ENCODE measurements at places on chromosomes 11 and 22.
A peak's percentile ranks its signal among the peaks of the same experiment; 100 is the strongest.

DNA sequence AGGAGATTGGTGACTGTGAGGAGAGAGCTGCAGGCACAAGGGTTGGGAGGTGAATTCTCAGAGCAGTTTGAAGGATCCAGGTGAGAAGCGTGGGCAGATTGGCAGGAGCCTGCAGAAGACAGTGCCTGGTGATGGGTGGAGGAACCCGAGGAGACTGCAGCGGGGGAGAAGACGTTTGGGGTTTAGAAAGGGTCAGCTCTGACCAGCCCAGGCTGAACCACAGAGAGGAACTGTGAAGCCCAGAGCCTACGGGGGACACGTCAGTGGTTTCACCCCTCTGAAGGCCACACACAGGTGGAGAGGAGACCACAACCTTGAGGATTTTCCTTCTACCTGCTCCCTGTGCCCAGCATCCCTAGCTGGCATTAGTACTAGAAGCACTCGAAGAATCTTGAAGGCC, 154.8 kb upstream of the TBCEL start:
- no peak for DNase-seq

- DNase-seq: no peak
These were observed 20.6 kb downstream of the MRPL23 start for GRCh38 chr11:1967641-1968225.

DNA sequence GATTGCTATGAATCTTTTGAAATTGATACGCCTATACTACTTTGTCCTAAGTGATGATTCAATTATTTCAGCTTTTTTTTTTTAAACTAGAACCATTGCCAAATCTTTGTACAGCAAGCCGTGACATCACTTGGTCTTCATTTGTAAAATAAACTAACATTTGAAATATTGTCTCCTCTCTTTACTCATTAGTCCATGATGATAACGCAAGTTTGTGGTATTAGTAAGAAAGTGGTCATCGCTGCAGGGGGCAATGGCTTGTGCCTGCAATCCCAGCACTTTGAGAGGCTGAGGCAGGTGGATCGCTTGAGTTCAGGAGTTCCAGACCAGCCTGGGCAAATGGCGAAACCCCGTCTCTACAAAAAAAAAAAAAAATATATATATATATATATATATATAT, 12.9 kb upstream of the ARHGAP42 start:
- DNase-seq: no peak

DNA sequence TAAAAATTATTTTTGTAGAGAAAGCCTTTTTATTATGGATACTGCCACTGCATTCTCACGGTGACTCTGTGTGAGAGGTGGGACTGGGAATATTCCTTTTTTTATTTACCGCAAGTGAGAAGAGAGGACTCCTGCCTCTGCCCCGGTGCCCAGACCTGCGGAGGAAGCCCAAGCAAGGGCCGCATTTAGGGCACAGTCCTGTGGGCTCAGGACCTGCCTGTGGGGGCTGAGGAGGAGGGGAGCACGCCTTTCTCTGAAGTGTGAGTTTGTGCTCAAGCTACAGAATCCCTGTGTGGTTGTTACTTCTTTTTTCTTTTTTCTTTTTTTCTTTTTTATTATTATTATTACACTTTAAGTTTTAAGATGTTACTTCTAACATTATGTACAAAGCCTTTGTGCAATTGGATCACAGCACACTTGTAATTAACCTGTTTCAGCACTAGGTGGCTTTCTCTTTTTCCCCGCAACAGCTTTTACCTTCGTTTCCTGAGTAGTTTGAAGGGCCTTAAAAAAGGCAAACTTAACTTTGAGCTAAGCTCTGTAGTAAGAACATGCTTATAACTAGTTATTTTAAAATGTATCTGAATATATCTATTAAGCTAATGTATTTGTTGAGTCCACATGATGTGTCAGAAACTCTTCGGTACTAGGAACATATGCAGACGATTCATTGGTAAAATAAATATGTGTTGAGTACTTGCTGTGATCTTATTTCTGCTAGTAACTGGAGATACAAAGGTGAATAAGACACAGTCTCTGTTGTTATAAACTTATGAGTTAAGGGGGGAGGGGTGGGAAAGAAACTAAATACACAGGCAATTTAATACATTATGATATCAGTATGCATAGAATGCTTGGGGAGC, 18.3 kb downstream of the AMOTL1 start:
- DNase-seq: peak; percentile 38

GRCh38 chr11:76131671-76132631, 74.4 kb downstream of the WNT11 start:
- DNase-seq: no peak

DNA sequence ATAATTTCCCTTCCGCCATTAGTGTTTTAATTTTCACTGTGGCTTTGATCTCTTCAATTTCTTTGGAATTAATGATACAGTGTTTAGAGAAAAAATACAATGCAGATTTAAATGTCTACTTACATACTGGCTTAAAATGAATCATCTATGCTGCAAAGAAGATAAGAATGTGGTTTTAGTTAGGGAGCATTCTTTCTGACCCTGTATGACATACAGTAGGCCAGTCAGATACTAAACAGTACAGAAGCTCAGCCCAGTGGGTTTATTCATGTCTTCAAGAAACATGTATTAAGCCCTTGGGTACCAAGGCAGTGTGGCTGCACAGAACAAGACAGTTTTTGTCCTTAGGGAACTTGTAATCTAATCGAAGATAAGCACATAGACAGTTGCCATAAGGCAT, 268.8 kb downstream of the DDX10 start:
- DNase-seq: no peak

DNA sequence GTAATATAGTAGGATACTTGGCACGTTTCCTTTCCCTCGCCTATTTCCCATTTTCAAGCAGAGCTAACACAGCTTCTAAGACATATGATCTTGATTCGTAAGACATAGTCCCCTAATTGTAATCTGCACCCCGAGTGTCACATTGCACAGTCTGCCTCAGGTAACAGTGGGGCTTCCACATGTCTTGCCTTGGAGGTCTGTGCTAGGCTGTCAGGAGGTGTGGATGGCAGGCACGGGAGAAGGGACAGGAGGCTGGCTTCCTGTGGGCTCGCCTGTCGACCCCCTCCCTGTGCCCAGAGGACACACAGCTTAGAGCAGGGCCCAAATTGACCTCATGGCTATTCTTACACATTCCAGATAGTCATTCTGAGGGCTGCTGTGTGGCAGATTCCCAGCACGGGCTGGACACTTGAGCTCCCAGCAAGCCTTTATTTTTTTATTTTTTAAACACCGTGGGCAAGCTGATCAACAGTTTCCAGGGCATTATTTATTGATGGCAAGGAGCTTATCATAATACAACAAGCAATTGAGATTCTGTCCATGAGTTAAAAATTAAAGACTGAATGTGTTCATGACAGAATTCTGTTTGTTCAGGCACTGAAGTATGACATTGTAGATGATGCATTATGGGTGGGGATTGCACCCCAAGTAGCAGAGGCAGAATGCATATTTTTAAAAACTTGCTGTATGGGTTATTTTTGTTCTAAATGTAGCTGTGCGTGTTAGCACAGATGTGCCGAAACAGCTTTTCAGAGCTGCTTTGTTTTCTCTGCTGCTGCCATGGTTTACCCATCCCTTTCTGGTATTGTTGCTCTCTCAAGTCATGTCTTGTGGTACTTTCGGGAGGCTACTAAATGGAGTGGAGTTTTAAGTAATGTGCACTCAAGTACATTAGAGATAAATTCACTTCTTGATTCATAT, 113.0 kb downstream of the ATXN10 start:
- DNase-seq: no peak

DNA sequence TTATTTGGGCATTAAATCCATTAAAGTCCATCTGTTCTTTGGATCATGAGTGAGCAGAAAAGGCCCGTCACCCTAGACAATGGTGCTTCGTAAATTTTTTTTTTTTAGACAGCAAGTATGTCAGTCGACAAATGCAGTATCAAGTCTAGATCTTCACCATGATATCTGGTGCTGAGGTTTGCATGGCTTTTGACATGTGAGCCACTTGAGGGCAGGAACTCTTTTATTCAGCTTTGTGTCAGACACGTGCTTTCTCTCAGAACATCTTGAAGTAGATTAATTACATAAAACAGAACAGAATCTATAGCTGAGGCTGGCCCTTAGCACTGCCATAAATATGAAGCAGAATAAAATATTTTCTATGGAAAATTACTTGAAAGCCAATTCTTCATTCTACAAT, 62.9 kb upstream of the CARD18 start:
- no peak for DNase-seq

GRCh38 chr11:70312401-70313357, 42.2 kb downstream of the PPFIA1 start:
- DNase-seq: no peak

GRCh38 chr11:75066061-75066460, 30.6 kb downstream of the OR2AT4 start:
- DNase-seq: no peak

DNA sequence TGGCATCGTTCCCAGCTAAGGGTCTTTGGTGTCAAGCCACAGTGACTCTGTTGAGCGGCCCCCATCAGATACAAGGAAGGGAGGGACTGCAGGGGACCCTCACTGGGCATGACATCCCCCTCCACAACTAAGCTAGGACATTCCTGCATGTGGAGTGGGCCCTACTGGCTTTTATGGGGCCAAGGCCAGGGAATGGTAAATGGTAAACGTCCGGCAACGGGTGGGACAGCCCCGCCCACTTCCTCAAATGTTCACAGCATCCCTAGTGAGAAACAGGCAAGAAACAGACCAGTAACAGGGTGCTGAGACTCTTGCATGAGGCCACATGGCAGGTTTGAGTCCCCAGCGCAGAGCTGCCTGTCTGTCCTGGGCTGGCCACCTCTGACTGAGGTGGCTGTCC, 4.4 kb downstream of the TMPRSS6 start:
- DNase-seq: no peak

GRCh38 chr11:28133146-28133545, 25.0 kb downstream of the METTL15 start:
- no peak for DNase-seq

GRCh38 chr11:93969925-93970922, 50.9 kb upstream of the HEPHL1 start:
- DNase-seq: no peak

DNA sequence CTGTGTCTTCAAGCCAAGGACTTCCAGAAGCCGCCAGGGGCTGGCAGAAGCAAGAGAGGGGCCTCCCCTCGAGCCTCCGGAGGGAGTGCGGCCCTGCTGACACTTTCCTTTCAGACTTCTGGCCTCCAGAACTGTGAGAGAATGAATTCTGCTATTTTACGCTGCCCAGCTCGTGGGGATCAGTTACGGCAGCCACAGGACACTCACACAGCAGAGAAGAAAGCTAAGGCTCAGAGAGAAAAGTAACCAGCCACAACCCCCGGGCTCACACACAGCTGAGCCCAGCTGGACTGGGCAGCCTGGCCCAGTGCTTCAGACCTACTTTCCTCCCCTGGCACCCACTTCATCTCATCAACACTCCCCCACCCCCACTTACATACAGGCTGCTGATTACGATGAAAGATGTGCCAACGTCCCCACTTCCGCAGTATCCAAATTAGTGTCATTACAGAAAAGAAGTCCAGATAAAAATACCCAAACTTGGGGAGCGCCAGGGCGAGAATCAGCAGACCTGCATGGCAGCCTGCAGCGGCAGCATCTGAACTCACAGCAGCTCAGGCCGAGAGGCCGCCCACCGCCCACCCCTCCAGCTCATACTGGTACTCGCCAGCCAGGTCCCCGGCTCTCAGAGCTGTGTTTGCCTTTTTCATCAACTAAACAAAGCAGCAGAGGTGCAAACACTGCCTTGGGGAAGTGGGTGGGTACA, 15.3 kb downstream of the PHF21B start:
- DNase-seq: no peak

GRCh38 chr11:73029403-73029802, 112.7 kb downstream of the FCHSD2 start:
- no peak for DNase-seq

- DNase-seq: no peak
These were observed 2.8 kb upstream of the UPK2 start for GRCh38 chr11:118953265-118953664.

DNA sequence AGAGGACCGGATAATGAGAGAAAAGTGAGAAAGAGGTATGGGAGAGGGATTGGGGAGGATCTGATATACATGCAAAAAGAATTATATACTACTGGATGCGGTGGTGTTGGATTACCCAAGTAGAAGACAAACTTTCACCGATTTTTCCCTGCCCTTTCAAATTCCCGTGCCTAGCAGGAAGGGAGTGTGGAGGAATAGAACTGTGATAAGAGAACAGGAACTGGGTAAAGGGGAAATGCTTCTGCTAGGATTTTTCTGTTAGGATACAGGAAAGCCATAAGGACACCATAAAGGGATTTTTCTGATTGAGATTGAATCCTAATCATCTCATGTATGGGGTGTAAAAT, 480 bp upstream of the MTMR2 start:
- DNase-seq: no peak

DNA sequence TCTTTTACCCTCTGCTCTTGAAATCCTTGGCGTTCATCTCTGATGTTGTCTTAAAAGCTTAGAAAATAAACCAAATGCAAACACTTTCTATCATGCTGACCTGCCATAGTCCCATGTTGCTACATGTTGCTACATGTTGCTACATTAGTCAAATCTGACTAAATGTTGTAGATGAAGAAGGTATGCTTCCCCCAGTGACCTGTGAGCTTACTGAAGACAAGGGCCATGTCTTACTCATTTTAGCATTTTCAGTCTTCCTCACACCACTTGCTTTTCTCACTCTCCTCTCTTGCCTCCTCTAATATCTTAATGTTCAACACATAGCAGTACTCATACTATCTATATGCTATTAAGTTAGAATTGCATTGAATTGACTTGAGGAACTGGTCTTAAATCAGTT, 346.4 kb upstream of the MTNR1B start:
- DNase-seq: no peak

- no peak for DNase-seq
These were observed 861 bp upstream of the LTBP3 start for GRCh38 chr11:65558930-65559509.

DNA sequence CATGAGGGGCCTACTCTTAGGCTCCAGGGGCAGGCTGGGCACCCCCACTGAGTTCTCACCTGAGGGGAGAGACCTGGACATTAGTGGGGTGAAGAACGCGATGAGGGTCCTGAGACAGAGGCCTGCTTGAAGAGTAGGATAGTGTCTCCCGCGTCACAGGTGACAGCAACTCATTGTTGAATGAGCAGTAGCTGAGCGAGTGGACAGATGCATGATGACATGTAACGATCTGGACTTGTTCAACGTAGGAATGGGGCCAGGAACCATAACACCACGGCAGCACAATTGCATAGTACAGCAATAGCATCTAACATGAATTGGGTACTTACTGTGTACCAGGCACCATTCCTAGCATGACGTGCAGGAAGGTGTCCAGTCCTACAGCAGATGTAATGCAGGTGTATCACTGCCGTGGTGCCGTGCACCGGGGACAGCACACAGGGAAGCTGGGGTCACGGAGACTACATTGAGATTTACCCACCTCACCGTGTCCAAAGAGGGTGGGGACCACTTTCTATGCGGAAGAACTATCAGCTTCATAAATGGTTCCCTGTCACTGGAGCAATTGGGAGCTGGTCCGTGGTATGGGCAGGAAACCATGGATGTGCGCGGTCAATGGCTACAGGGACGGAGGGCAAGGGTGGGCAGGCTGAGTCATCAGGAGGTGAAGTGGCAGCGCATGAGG, 1019.1 kb downstream of the TBC1D22A start:
- no peak for DNase-seq

- no peak for DNase-seq
These were observed 507.1 kb downstream of the SOX6 start for GRCh38 chr11:15849257-15849656.

- no peak for DNase-seq
These were observed 20.7 kb upstream of the CHORDC1 start for GRCh38 chr11:90243534-90243933.
